ENCODE measurements at places on chromosomes 3 and 15. TPM values are rescaled to one million over a fixed set of nuclear protein-coding genes. Genes with fewer than 3 reads are reported as not detected.

DNA sequence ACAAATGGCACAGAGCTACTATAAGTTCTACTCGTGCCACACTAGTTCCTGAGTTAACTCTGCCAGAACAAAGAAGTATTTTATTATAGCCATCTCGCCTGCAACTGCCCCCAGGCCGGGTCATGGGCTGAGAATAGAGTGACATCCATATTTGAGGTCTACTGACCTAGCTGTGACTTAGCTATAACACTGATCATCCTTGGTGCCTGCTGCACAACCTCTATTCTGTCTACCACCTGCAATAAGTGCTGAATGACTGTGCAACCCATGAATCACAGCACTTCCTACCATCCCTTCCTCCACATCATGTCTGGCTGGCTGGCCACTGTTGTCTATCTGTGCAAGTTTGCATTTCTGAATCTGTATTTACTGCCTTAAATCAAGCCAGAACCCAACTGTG lies 506.5 kb upstream of the TBL1XR1 start:
- DNase-seq = no peak

GRCh38 chr3:38022301-38022700 lies 7.1 kb downstream of the PLCD1 start:
- no peak for DNase-seq

- no peak for DNase-seq
Observed at GRCh38 chr3:149555927-149556326, 81.4 kb downstream of the TM4SF4 start.

MASP1 gene
- total RNA-seq = 1.6 TPM

CCDC33 gene
- not detected for total RNA-seq

DNA sequence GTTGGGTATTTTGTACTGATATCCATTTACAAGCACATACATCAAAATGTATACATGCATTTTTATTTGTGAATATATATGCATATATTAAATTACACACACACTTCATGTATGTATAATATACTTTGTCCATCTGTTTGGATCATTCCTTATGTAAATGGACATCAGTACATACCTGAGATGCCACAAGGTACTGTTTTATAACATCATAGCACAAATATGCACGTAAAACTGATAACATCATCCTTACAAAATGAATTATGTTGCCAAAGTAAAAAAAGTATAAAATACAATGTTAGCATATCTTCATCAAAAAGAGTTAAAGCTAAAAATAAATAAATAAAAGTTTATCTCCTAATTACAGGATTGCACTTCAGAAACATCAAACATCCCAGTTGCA lies 634.8 kb upstream of the UBE2E2 start:
- DNase-seq = no peak

NR1I2 gene
- total RNA-seq = not detected
